SK-MEL-5 (cell line): ENCODE measurements at places on chromosomes 1 and 21. TPM values are rescaled to one million over a fixed set of nuclear protein-coding genes. Genes with fewer than 3 reads are reported as not detected.

- DNase-seq: no peak
Measured at GRCh38 chr1:8689431-8690252, 127.8 kb downstream of the RERE start.

DNA sequence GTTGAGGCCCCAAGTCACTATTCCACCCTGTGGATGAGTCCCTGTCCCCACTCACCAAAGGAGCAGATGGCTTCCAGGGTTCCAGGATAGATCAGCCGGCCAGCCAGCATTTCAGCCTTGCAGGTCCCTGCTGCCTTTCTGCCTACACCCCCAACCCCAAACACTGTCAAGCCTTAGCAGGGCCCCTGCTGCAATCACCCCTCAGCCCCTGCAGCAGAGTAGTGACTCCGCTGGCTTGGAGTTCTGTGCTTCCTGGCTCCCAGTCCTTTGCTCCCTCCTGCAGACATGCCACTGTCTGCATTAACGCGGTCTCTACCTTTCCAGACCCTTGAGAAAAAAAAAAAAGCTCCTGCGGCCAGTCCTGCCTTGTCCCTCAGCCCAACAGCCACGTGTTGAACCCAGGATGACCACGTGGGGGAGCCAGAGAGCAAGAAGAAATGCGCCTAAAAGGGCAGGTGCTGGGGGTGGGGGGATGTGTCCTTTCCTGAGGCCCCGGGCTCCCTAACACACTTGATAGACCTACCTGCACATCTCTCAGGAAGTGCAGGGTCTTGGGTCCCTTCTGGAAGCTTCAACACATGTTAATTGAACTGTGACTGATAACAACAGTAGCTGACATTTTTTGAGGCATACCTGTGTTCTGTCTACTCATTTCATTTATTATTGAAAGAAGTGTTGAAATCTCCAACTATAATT is 37.4 kb downstream of the RASSF5 start:
- DNase-seq: peak; percentile 81

The NPHS2 gene
- total RNA-seq: not detected in 2 replicates

The GART gene
- total RNA-seq: 90.1 and 95.7 TPM in 2 replicates

The FBXO28 gene
- total RNA-seq: 34.2 and 37.3 TPM in 2 replicates
